CD4-positive, alpha-beta memory T cell (primary cell): ENCODE measurements at places on chromosomes 5 and 9.

DNA sequence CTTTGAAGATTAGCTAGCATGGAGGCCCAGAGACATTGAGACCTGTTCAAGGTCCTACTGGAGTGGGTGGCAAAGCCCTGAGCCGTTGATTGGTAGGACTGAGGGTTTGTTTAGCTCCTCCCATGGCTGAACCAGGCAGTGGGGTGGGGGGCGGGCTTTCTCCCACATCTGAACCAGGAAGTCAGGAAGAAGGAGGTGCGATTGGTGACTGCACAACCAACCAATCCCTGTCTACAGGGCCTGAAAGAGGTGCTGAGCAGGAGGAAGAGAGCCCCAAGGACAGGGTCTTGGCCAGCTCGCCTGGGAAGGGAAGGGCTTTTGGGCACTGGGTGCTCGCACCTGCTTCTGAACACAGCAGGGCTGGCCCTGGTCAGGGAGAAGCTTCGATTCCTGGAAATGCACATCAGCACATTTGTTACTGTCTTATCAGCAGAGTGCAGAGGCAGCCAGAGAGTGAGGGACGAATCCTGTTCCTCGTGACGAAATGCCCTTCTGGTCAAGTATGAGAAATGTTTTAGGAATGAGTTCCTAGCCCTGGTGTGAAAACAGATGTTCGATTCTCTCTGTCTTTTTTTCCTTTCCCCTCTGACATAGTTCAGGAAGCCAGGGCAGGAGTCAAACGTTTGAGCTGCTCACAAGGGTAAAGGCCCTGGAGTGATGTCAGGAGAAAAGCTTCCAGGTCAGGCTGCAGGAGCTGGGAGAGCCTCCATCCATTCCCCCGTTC is 294.8 kb upstream of the KLF4 start:
- no peak for DNase-seq

GRCh38 chr5:137501846-137502406 is 2.8 kb upstream of the SPOCK1 start:
- no peak for DNase-seq

DNA sequence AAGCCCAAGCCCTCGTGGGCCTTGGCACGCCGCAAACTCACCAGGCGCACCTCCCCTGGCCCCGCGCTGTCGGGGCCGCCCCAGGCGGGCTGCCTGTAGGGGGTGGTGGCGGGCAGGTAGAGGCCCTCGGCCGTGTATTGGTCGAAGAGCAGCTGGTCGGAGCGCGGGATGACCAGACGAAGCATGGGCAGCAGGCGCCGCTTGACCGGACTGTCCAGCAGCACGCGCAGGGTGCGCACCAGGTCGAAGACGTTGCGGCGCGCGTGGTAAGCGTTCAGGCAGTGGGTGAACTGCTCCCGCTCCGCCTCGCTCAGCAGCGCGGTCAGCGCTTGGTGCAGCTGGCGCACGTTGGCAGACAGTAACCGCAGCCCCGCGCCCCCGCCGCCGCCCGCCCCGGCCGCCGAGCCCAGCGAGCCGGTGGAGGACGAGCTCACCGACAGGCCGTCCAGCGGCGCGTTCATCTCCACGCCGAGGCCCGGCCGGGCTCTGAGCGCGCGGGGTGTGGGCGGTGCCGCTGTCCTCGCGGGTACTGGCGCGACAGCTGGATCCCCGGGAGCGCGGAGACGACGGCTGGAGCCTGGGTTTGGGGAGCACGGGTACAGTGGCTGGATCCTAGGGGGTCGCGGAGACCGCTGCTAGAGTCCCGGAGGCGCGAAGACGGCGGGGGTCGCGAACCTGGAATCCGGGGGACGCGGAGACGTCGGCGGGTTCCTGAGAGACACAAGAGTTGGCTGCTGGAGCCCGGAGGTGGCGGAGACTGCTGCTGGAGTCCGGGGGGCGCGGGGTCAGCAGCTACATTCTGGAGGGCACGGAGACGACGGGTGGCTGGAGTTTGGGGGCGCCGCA is 709 bp downstream of the WHRN start:
- DNase-seq: peak; percentile 50

GRCh38 chr5:130885027-130885426 is 280.0 kb downstream of the HINT1 start:
- DNase-seq: no peak

GRCh38 chr9:21684831-21685362 is 117.5 kb upstream of the MTAP start:
- no peak for DNase-seq
